ENCODE measurements at places on chromosomes 7 and 10.

DNA sequence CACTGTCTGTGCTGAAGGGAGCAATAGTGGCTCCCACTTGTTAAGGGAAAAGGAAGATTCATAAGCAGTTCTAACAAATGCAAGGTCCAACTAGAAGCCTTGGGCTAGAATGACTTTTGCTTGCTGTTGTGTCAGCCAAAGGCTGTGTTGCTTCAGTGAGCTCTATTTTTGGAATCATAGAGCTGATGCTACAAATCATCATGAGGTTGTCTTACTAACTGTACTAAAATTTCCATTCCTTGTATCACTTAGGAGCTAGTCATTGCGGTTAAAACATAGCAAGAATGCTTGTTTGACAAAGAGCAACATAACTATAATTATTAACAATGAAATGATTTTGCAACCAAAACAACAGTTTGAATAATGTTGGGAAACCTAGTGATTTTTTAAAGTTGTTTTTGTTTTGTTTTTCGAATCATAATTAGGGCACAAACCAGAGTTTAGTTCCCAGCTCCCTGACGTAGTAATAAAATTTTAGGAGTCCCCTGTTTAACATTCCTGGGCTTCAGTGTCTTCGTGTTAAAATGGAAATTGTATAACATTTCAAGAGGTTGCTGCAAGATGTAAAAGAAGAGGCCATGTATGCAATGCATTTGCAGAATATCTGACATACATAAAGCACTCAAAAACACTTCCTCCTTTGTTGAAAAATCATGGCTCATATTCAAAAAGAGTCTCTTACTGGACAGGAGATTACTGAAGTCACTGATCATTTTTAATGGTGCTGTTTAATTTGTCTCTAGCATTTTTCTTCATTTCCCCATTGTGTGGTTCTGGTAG is 183.4 kb downstream of the MACC1 start:
- DNase-seq = no peak

- DNase-seq = no peak
Measured at GRCh38 chr10:31288962-31289361, 30.1 kb upstream of the ZEB1 start.

- DNase-seq = no peak
Measured at GRCh38 chr7:111074071-111074747, 16.7 kb upstream of the LRRN3 start.

- DNase-seq = no peak
Measured at GRCh38 chr10:128393546-128393945, 267.3 kb upstream of the MKI67 start.

- DNase-seq = no peak
Measured at GRCh38 chr7:111459757-111460280, 102.5 kb downstream of the IMMP2L start.

- no peak for DNase-seq
Measured at GRCh38 chr7:88686468-88687229, 72.9 kb upstream of the ZNF804B start.
